Testis (tissue), 5 donors: ENCODE measurements at places on chromosomes 3 and 15. TPM values are rescaled to one million over a fixed set of nuclear protein-coding genes. Genes with fewer than 3 reads are reported as not detected.

PIERCE2 gene
- 8.0 TPM for total RNA-seq

FOXL2NB gene
- total RNA-seq: 2.8 TPM

UROC1 gene
- 1.0 TPM for total RNA-seq

DNA sequence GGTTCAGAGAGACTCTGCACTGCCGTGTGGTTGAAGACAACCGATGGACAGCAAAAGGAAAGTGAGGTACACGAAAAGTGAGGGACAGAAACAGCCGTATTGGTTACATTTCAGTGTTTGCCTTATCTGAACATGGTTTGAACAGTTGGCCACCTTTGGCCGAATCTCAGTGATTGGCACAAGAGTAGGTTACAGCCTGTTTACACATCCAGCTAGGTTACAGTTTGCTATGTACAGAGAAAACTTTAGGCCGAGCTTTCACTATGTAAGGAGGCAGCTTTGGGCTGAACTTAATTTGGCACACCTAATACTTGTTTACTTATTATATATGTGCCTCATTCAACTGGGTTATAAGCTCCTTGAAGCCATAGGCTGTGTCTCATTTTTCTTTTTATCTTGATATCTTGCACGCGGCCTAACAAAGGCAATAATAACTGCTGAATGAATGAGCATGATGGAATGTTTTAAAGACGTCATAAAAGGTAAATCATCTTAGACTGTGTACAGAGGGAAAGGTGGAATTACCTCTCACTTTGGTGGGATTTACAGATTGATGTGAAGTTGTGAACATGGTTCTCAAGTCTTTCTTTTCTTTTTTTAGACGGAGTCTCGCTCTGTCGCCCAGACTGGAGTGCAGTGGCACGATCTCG lies 17.2 kb upstream of the GREM1 start:
- DNase-seq: no peak

- no peak for DNase-seq
These were observed 16.0 kb downstream of the SEC61A1 start for GRCh38 chr3:128068156-128068620.

DNA sequence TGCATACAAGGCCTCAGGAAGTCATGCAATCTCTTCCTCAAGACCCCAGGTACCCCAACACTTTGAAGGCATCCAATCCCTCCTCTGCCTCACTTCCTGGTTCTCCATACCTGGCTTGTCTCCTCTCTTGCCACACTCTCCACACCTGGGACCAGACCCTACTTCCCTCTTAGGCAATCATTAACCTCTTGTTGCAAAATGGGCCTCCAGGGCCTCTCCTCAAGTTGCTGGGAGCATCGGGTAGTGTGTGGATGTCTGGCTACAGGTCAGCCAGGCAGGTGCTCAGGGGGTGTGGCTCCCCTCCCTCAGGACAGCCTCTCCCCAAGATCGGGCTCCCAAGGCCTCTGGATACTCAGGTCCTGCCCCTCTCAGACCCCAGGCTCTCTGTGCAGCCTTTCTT lies 8.6 kb downstream of the PLA2G4E start:
- no peak for DNase-seq

GRCh38 chr3:166799-167198 lies 29.8 kb upstream of the CHL1 start:
- DNase-seq: no peak

- DNase-seq: no peak
These were observed 50.8 kb downstream of the LYSMD4 start for GRCh38 chr15:99682455-99682854.

DENND6A gene
- 18.7 TPM for total RNA-seq

DNA sequence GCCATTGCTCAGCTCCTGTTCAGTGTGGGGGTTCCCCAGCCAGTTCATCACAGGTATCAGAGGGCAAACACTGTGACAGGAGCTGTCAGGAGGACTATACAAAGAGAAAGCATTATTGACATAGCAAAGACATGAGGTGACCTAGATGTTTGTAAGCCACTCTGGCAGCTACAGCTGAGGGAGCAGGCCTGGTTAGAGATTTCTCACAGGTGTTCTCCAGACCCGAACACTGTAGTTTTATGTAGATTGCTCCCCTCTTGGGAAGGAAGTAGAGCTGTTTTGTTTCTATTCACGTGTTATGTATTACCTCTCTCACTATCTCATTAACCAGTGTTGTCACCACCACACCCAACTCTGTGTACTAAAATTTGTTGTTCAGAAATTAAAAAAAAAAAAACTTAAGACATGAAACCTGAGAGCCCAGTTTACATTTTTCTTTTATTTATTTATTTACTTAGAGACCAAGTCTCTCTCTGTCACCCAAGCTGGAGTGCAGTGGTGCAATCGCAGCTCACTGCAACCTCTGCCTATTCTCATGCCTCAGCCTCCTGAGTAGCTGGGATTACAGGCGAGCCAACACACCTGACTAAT lies 123.7 kb downstream of the RBPMS2 start:
- DNase-seq: no peak

DNA sequence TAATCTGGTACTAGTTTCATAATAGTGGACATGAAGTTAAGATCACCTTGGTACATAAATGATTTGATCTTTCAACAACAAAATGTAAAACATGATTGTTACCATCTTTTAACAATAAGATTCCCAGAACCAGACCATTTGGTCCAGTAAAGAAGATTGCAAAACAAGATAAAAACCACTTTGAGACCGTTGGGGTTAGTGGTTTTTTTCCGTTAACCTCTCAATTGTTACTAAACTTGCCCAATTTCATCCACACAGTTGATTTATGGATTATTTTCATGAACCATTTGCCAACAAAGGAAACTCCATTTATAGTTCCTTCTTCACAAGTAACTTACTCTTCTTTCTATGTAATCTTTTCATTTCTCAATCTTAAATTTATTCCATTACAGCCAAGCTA lies 53.8 kb downstream of the ATP8B4 start:
- no peak for DNase-seq

GRCh38 chr3:42960786-42961185 lies 18.3 kb upstream of the GASK1A start:
- no peak for DNase-seq

- no peak for DNase-seq
These were observed 189.8 kb upstream of the CNTN4 start for GRCh38 chr3:1908651-1909445.

OR4F6 gene
- not detected for total RNA-seq

CHST14 gene
- total RNA-seq: 5.4 TPM

DNA sequence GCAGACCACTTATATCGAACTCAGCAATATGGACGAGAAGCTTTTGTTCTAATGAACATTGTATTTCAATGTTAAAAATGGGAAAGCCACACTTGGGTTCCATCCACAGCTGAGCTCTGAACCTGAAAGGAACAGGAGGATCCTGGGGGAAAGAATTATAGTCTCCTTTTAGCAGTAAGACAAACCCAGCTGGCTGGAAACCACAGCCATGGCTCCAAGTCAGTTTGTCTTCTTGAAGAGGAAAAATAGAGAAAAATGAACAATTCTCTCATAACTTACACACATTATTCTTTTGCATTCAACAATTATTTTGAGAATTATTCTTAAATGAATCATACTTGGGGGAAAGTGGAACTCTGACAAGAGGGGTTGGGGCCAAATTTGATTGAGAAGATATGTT lies 149.2 kb upstream of the VEPH1 start:
- DNase-seq: peak; percentile 48

FGF7 gene
- total RNA-seq: 2.8 TPM

GRCh38 chr3:32460031-32460749 lies 42.5 kb downstream of the CMTM6 start:
- no peak for DNase-seq

DNA sequence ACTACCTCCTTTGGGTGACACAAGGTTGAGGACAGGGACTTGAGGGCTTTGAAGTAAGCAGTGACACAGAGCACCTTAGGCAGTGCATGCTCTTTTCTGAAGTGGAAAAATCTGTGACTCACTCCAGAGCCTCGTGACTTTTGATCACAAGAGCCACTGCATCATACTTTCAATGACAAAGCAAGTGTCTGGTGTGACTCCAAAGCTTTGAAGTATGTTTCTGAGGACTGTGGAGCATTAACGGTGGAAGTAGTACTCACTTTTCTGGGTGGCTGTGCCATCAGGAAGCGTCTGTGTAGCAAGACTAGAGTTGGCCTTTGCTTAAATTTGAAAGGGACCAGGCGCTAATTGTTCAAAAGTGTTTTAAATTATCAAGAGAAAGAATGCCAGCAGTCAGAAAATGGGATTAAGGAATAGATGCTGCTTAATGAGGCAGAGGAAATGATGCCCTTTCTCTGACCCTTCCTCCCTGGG lies 210.7 kb upstream of the TRIM42 start:
- DNase-seq: no peak

DNA sequence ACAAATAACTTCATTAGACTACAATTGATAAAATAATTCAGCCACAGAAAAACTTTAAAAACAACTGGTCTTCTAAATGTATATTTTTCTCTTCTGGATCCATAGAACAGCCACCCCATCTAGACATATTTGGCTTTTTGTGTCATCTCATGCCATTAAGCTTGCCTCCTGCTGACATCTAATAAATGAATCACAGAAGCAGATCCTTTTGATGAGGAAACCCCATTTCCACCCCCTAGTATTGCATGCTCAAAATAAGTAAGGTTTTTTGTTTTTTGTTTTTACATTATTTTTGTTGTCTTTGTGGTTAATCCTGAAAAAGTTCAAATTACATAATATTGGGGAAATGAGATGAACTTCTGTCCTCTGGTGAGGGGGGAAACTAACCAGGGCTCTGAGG lies 94.8 kb downstream of the DUT start:
- DNase-seq: no peak

DNA sequence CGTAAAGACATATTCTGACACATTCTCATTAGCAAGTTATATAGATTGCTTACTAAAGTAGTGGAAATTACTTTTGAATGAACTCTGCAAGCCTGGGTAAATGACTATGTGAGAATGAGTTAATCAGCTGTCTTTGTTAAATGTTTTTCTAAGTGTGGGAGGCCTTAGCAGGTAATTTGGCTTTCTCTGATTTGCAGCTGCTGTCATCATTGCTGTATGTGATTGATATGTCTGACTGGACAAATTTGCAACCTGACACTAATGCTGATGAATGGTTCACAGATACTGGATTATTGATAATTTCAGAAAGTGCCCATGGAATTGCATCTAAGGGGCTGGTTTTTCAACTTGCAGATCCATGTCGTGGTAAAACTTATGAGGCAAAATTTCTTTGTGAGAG lies 372.2 kb upstream of the SGO1 start:
- DNase-seq: no peak

DNA sequence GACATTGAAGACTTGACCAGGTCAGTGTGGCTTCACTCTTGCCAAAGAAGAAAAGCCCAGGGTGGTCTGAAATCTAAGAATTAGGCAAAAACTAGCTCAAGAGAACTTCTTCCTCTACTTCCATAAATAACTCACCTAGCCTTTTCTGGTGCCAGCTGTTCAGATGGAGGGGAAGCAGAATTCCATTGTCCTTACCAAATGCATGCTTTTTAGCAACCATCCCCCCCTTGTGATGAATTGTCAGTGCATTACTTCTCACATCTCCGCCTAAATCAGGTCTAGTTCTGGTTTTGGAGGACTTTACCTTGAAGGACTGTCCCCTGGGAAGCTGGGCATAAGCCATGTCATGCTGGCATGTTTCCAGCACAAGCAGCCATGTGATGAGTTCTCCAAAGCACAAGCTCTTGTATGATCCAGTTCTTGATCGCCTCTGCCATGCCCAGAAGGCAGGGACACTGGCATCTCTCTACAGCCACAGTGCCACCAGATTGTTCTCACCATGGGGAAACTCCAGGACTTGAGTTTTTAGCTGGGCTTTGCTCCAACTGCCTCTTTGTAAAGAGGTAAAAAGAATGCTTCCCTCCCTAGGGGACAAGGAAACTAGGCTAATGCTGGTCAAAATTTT lies 96.4 kb upstream of the IL12A start:
- DNase-seq: no peak

CCR8 gene
- total RNA-seq: not detected

GRCh38 chr3:101685870-101686307 lies 629 bp downstream of the RPL24 start:
- no peak for DNase-seq

GRCh38 chr3:123757281-123757940 lies 126.7 kb downstream of the MYLK start:
- peak; percentile 24 for DNase-seq

DNA sequence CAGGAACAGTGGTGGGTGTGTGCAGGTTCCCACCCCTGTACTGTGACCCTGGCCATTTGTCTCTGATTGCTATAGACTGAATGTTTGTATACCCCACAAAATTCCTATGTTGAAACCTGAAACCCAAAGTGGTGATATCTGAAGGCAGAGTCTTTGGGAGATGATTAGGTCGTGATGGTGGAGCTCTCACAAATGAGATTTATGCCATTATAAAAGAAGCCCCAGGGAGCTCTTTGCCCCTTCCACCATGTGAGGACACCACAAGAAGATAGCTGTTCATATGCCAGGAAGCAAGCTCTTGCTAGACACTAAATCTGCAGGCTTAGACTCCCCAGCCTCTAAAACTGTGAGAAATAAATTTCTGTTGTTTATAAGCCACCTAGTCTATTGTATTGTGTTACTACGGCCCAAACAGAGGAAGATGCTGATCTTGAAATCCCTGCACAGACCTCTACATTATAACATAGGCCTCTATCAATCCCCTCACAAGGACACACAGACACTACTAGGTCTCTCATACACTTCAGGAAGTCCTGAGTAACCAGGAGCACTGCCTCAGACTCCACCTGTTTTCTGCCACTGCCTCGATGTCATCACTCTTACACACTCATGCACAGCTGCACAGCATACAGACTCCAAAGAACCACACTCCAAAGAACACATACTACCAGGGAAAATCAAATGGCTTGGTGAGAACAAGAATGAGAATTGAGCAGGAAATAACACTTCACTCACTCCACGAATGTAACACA lies 14.7 kb downstream of the IGSF11 start:
- DNase-seq: no peak

DNA sequence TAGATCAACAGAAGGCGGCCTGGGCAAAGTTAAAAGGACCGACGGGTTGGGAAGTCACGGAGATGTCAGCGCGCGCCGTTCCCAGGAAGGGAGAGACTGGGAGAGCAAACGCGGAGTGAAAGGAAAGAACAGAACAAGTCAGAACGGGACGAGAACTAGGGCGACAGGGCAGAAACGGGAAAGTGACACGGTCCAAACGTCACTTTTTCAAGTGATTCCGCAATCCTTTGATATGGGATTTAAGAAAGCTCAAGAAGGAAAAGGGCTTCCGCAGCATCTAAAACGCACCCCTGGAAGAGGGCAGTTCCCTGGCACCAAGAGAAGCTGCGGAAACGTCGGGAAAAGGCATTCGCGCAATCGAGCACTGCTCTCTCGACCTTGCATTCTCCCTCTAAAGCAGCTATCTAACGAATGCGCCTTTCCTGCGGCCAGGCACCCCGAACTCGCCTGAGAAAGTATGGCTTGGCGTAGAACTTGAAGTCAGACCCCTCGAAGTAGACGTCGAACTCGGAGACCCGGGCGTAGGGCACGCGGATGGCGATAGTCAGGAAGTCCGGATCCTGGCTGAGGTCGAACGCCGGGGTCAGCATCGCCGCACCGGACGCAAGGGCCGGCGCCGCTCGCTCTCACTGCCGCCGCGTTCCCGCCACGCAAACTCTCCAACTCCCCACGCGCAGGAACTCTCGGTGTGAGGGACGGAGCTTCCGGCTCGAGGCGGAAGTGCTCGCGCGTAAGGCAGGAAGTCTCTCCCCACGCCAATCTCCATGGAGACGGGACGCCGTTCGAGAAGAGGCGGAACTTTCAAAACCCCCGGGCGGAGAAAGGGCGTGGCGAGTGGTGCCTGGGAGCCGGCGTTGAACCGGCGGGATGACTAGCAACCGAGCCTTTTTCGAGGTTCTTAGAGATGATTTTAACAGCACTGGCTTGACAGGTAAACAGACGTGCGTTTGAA lies at the start of gene SHQ1:
Gene SHQ1 (minus strand): TSS at position 695 of the 952 bp plus-strand sequence. CDS start 105 bp downstream, at position 590.
- DNase-seq: peak; percentile 98

TICRR gene
- total RNA-seq: 7.7 TPM

GRCh38 chr15:100111125-100112060 lies 230.4 kb downstream of the ADAMTS17 start:
- DNase-seq: peak; percentile 12
